ENCODE measurements at places on chromosomes 7 and 10. TPM values are rescaled to one million over a fixed set of nuclear protein-coding genes. Genes with fewer than 3 reads are reported as not detected.

ZNF282 gene
- total RNA-seq, result 19.3 TPM

WIPF3 gene
- 6.7 TPM for total RNA-seq

GPR146 gene
- 8.7 TPM for total RNA-seq

GRCh38 chr10:84190621-84191020 lies 3.7 kb upstream of the CDHR1 start:
- no peaks in the 10 kb centered on the region for H3K36me3 ChIP-seq
- H3K4me1 ChIP-seq, result peaks cover 8% of the 10 kb centered on the region
- peaks cover 20% of the 10 kb centered on the region for H3K27me3 ChIP-seq
- no peak overlapping the region for H3K4me3 ChIP-seq
- H3K27ac ChIP-seq, result no peak overlapping the region

- H3K36me3 ChIP-seq, result no peaks in the 10 kb centered on the region
- H3K27ac ChIP-seq, result no peak overlapping the region
- no peaks in the 10 kb centered on the region for H3K27me3 ChIP-seq
- peaks cover 4% of the 10 kb centered on the region for H3K4me1 ChIP-seq
- H3K4me3 ChIP-seq, result no peak overlapping the region
Observed at GRCh38 chr10:26810435-26811026, 50.2 kb downstream of the ABI1 start.

- H3K4me3 ChIP-seq, result no peak overlapping the region
- no peak for DNase-seq
- no peaks in the 10 kb centered on the region for H3K36me3 ChIP-seq
- no peaks in the 10 kb centered on the region for H3K27me3 ChIP-seq
Observed at GRCh38 chr10:113059371-113059780, 109.3 kb downstream of the TCF7L2 start.

GRCh38 chr10:78656417-78657162 lies 412.2 kb upstream of the ZMIZ1 start:
- H3K36me3 ChIP-seq, result no peaks in the 10 kb centered on the region
- H3K27me3 ChIP-seq, result no peaks in the 10 kb centered on the region
- H3K4me3 ChIP-seq, result no peak overlapping the region
- H3K4me1 ChIP-seq, result no peaks in the 10 kb centered on the region

- DNase-seq, result no peak
- H3K36me3 ChIP-seq, result no peaks in the 10 kb centered on the region
- no peak overlapping the region for H3K27ac ChIP-seq
- H3K27me3 ChIP-seq, result no peaks in the 10 kb centered on the region
- H3K4me3 ChIP-seq, result no peak overlapping the region
- no peaks in the 10 kb centered on the region for H3K4me1 ChIP-seq
Observed at GRCh38 chr7:51950813-51951212, 634.2 kb upstream of the COBL start.

GRCh38 chr10:101580486-101581399 lies 7.3 kb downstream of the POLL start:
- H3K36me3 ChIP-seq, result peaks cover 51% of the 10 kb centered on the region
- H3K4me1 ChIP-seq, result no peaks in the 10 kb centered on the region
- no peak for DNase-seq
- H3K27me3 ChIP-seq, result no peaks in the 10 kb centered on the region

DNA sequence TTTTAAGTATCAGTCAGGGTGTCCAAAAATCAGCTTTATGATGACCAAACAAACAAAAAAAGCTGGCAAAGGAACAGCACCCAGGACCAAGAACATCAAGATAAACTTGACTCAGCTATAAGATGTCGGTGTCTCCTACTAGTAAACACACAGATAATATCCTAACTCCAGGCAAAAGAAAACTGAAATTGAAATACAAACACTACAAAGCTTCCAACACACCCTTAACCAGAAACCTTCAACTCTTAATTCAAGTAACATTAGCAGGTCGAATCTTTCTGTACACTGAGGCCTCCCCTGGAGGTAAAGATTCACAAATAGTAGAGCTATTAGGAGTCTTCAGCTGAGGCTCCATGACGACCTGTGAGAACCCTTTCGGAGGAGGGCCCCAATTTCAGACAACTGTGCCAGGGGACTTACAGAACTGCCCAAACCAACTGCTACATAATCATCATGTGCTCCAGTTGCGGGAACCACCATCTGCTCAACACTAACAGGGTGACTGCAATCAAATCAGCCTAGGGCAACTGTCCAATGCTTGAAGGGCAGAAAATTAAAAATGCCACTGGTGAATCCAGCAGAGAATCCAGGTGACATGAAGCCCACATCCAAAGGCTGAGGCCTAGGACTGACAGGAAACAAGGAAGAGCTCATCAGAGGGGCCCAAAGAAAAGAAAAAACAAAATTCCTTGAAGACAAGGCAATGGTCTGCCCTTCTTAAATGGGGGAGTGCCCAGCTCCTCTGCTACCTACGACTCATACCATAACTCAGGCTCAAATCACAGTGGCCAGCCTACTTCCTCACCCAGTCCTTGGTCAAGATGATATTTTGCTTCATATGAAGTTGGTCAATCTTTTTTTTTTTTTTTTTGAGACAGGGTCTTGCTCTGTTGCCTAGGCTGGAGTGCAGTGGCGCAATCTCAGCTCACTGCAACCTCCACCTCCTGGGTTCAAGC lies 20.0 kb downstream of the XPNPEP1 start:
- no peaks in the 10 kb centered on the region for H3K36me3 ChIP-seq
- no peak for DNase-seq
- H3K27ac ChIP-seq, result no peak overlapping the region
- H3K27me3 ChIP-seq, result no peaks in the 10 kb centered on the region

DNA sequence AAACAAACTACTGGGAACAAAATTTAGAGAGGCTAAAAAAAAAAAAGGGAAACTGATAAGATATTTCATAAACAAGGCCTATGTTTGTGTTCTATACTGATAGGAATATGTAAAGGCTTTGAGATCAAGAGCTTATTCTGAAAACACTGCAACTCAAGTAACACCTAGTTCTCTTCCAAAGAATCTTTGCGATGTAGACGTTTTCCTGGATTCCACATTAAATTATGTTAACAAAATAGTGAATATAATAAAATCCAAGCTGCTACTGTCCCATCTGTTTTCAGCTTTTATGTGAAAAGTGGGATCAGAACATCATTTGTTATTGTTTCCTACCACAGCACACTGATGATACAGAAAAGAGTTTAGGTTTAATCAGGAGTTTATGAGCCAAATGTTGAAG lies 53.0 kb upstream of the RNF148 start:
- no peaks in the 10 kb centered on the region for H3K36me3 ChIP-seq
- H3K27ac ChIP-seq, result no peak overlapping the region

- no peaks in the 10 kb centered on the region for H3K36me3 ChIP-seq
- H3K4me1 ChIP-seq, result no peaks in the 10 kb centered on the region
- H3K4me3 ChIP-seq, result no peak overlapping the region
- no peaks in the 10 kb centered on the region for H3K27me3 ChIP-seq
Observed at GRCh38 chr7:45343746-45344145, 186.2 kb downstream of the RAMP3 start.

GRCh38 chr10:31760674-31761081 lies 168.0 kb downstream of the ARHGAP12 start:
- peak overlapping the region; percentile 87 for H3K27ac ChIP-seq
- peaks cover 5% of the 10 kb centered on the region for H3K4me1 ChIP-seq
- H3K36me3 ChIP-seq, result no peaks in the 10 kb centered on the region
- no peaks in the 10 kb centered on the region for H3K27me3 ChIP-seq
- peak; percentile 71 for DNase-seq
- no peak overlapping the region for H3K4me3 ChIP-seq

GRCh38 chr7:4734587-4735345 lies 40.7 kb upstream of the AP5Z1 start:
- peaks cover 16% of the 10 kb centered on the region for H3K4me1 ChIP-seq
- H3K27me3 ChIP-seq, result no peaks in the 10 kb centered on the region
- H3K27ac ChIP-seq, result no peak overlapping the region
- H3K36me3 ChIP-seq, result no peaks in the 10 kb centered on the region
- no peak for DNase-seq

DNA sequence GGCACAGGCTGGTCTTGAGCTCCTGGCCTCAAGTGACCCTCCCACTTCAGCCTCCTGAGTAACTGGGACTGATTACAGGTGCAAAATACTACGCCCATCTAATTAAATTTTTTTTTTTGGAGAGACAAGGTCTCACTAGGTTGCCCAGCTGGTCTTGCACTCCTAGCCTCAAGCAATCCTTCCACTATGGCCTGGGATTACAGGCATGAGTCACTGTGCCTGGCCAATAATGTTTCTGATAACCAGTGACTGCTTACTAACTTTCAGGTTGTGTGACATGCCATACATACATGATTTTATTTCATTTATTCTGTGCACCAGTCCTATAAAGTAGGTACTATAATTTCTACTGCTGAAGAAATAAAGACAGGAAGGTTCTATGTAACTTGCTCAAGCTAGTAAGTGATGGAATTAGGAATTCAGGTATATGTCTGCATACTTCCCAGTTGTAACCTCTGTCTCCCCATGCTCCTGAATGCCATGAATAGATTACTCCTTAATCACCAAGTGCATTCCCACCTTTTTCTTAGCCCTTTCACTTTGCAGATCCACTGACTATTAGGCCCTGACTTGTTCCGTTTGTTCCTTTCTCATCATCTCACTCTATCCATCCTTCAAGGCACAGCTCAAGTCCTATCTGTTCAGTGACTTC lies 28.1 kb downstream of the MCU start:
- no peaks in the 10 kb centered on the region for H3K4me1 ChIP-seq
- no peak for DNase-seq
- H3K27me3 ChIP-seq, result no peaks in the 10 kb centered on the region
- no peak overlapping the region for H3K4me3 ChIP-seq
- H3K36me3 ChIP-seq, result no peaks in the 10 kb centered on the region
- no peak overlapping the region for H3K27ac ChIP-seq

GRCh38 chr7:19118636-19119371 lies 1.4 kb upstream of the TWIST1 start:
- H3K4me1 ChIP-seq, result peaks cover 4% of the 10 kb centered on the region
- H3K27ac ChIP-seq, result no peak overlapping the region
- no peak overlapping the region for H3K4me3 ChIP-seq
- no peaks in the 10 kb centered on the region for H3K36me3 ChIP-seq

GRCh38 chr10:36114913-36115312 lies 472.8 kb upstream of the FZD8 start:
- no peaks in the 10 kb centered on the region for H3K36me3 ChIP-seq
- H3K27me3 ChIP-seq, result no peaks in the 10 kb centered on the region
- DNase-seq, result no peak
- no peak overlapping the region for H3K4me3 ChIP-seq

DNA sequence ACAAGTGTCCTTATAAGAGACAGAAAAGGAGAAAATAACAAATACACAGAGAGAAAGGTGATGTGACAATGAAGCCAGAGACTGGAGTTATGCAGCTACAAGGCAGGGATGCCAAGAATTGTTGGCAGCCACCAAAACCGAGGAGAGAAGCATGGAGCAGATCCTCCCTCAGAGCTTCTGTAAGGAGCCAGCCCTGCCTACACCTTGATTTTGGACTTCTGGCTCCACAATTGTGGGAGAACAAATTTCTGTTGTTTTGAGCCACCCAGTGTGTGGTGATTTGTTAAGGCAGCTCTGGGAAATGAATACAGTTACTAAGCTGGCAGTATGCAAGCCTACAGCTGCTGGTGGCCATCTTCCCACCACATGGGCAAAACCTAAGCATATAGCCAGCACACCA lies 163.6 kb downstream of the GRM8 start:
- no peaks in the 10 kb centered on the region for H3K27me3 ChIP-seq
- H3K27ac ChIP-seq, result no peak overlapping the region
- no peaks in the 10 kb centered on the region for H3K36me3 ChIP-seq
- no peak overlapping the region for H3K4me3 ChIP-seq
- no peaks in the 10 kb centered on the region for H3K4me1 ChIP-seq
- no peak for DNase-seq

GRCh38 chr10:133439517-133440461 lies 14.0 kb upstream of the SCART1 start:
- peaks cover 5% of the 10 kb centered on the region for H3K4me1 ChIP-seq
- H3K27ac ChIP-seq, result no peak overlapping the region
- no peaks in the 10 kb centered on the region for H3K27me3 ChIP-seq
- DNase-seq, result no peak
- H3K4me3 ChIP-seq, result no peak overlapping the region

GRCh38 chr10:125871338-125871737 lies 9.8 kb downstream of the DHX32 start:
- H3K4me1 ChIP-seq, result no peaks in the 10 kb centered on the region
- no peak overlapping the region for H3K27ac ChIP-seq
- H3K27me3 ChIP-seq, result no peaks in the 10 kb centered on the region
- no peaks in the 10 kb centered on the region for H3K36me3 ChIP-seq

- no peaks in the 10 kb centered on the region for H3K36me3 ChIP-seq
- no peak overlapping the region for H3K27ac ChIP-seq
- H3K4me1 ChIP-seq, result no peaks in the 10 kb centered on the region
- no peak overlapping the region for H3K4me3 ChIP-seq
- DNase-seq, result no peak
Observed at GRCh38 chr7:158372400-158373342, 215.0 kb downstream of the PTPRN2 start.

DNA sequence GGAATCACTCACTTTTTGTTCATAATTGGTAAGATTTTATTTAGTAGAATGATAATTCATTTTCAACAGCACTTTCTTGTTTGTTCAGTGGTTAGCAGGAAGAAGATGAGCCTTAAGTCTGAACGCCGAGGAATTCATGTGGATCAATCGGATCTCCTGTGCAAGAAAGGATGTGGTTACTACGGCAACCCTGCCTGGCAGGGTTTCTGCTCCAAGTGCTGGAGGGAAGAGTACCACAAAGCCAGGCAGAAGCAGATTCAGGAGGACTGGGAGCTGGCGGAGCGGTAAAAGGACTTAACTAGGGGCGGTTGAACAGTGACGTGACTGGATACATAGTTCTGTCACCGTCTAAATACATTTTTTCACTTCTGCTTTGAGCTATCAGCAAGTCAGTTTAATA lies 31.3 kb downstream of the RABGEF1 start:
- no peaks in the 10 kb centered on the region for H3K4me1 ChIP-seq
- DNase-seq, result no peak

DNA sequence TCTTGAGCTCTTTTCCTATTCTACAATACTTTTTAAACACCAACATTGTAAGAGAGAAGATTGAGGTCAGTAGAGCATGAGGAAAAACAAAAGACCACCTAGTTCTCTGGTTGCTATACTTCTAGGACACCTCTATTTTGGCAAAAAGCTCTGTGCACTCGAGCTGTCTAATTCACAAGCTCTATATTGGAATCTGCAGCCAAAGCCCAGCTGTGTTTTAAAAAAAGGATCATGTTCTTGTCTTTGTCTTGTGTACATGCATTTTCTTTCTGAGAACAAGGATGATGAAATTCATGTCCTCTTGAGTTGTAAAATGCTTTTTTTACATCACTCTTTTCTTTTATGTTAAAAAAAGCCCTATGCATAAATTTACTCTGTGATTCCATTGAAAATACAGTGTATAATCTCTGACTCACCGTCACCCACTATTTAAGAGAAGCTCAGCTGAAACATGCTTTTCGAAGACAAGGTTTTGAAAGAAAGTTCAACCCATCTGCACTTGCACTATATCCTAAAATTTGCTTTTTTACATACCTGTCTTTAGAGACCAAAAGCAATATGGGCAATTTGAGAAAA lies 215.5 kb upstream of the VSTM2A start:
- no peak overlapping the region for H3K4me3 ChIP-seq
- no peaks in the 10 kb centered on the region for H3K36me3 ChIP-seq
- H3K4me1 ChIP-seq, result no peaks in the 10 kb centered on the region

DNA sequence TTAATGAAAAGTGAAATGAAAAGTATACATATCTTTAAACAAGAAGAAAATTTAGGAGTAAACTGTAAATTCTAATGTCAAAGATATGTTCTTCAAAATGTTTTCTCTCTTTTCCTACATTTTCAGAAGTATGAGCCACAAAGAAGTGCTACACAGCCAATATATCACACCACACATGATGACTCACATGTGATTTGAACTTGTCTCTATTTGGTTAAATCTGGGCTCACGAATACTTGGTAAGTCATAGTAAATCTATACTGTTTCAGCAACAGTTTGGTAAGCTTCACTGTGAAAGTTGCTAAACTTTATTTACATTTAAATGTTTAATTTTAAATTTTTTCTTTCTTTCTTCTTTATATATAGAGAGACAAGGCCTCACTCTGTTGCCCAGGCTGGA lies 380.6 kb upstream of the IGFBP3 start:
- DNase-seq, result no peak
- H3K4me1 ChIP-seq, result no peaks in the 10 kb centered on the region
- H3K27ac ChIP-seq, result no peak overlapping the region
- no peak overlapping the region for H3K4me3 ChIP-seq
